ENCODE measurements at places on chromosomes 1 and 21.

GRCh38 chr1:67634396-67634935 lies 50.5 kb upstream of the GADD45A start:
- no peak for DNase-seq

- DNase-seq, result no peak
Observed at GRCh38 chr1:182380199-182380598, 11.4 kb downstream of the GLUL start.

DNA sequence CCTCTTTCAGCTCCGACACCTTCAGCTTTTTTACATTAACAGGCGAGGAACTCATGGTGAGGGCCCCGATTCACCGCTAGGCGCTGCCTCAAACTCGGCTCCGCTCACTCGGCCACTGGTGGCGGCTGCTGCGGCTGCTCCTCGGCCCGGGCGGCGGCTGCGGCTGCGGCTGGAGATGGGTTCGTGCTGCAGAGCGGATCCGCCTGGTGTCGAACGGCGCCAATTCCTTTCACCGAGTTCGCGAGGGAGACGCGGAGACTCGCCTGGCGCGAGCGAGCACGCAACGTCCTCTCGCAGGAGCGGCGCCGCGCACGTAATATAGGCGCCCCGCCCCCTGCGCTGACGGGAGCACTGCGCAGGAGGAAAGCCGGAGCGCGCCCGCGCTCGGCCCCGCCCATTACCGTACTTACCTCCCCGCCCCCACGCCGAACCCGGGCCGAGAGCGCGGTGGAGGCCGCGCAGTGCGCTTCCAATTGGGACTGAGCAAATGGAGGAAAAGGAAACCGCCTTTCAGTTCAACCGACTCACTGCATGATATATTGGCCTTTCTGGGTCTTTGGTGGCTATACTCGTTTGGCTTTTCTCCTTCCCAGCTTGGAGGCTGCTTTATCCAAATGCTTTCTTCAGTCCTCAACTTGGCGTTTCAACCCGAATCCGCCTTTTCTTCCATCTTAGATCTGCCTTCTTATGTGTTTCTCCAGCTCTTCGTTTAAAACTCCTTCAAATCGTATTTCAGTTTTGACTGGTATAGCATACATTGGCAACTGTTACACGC lies at the start of gene HNRNPU:
Gene HNRNPU (minus strand): TSS at position 291 of the 775 bp plus-strand sequence. CDS start 236 bp downstream, at position 55.
- DNase-seq, result peak; percentile 98

DNA sequence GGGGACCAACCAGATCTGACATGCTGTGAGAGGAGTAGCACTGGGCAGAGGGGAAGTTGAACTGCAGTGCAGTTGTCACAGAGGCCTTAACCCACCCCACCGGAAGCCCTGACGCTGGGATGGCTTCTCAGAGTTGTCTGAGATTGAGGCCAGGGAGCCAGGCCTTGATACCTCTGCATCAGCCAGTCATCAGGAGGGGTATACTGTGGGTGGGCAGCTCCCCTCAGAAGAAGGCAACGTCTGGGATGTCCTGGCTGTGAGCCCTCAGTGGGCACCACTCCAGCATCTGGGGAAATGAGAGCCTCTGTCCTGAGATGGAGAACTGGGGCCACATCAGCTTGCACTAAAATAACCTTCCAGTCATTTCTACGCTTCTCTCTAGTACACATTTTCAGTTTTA lies 47.9 kb upstream of the BCAR3 start:
- no peak for DNase-seq

GRCh38 chr1:166947398-166948043 lies 27.8 kb downstream of the ILDR2 start:
- DNase-seq, result peak; percentile 85

DNA sequence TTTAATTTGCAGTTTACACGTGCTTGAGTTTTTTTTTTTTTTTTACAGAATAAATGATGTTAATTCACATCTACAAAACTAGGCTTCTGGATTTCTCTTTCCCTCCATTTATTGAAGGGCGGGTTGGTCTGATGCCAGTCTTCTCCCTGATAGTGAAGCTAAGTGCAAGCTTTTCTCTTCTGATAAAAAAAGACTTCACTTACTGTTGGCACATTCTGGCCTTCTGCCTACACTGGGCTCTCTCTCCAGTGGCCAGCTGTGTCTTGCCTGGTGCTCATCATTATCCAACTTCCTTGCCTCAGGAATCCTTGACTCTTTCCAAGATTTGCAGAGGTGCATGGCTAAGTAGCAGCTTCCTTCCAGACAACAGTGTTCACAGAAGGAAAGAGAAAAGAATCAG lies 7.6 kb upstream of the RAP1A start:
- DNase-seq, result no peak

GRCh38 chr1:3676581-3677470 lies 24.5 kb downstream of the TP73 start:
- DNase-seq, result no peak

- DNase-seq, result peak; percentile 58
Observed at GRCh38 chr1:34918977-34919561, 10.4 kb downstream of the DLGAP3 start.

DNA sequence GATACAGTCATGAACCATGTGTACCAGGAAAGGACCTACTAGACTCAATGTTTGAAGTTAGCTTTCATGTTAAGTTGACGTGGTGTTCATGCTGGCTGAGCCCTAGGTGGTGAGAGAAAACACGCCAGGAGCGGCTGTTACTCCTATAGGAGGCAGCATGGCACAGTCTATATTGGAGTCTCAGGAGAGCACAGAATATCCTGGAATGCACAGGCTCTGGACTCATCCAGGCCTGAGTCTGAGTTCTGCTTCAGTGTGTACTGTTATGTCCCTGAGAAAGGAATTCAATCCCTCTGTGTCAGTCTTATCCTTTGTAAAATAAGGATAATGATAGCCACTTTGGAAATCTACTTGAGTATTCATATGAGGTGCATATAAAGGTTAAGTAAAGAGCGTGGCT lies 41.2 kb downstream of the DPT start:
- no peak for DNase-seq

GRCh38 chr21:35981514-35982070 lies 78.7 kb downstream of the SETD4 start:
- DNase-seq, result no peak

DNA sequence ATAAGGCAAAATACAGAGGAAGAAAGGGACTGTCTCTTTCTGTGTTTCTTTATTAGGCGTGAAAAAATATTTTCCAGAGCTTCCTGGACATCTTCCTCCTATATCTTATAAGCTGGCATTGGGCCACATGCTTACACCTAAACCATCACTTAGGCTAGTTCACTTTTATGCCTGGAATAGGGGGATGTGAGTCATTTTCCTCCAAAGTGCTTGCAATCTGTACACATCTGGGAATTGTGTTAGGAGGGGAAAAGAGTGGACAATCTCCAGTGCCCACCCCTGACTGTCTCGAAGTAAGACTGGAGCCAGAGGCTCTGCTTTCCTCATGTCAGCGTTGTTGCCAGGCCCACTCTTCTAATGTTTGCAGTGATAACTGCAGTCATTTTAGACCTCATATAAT lies 29.9 kb downstream of the GIPC2 start:
- no peak for DNase-seq

DNA sequence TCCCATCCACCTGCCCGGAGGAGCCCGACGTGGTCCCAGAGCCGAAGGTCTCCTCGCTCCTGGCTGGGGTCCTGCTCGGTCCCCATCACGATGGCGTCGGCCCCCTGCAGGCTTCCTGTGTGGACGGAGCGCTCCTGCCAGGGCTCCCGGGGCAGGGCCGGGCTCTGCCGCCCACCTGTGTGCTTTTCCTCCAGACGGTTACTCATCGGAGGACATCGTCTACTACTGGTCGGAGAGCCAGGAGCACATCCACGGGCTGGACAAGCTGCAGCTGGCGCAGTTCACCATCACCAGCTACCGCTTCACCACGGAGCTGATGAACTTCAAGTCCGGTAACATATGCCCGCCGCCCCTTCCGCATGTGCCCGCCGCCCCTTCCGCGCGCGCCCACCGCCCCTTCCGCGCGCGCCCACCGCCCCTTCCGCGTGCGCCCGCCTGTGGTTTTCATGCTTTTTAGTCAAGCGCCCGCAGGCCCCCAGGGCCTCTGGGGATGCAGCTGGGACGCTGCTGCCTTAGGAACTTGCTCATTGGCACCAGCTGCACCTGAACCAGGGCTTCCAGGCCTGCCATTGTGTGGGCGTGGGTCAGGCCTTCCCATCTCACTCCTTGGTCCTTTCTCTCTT lies 8.9 kb downstream of the GABRD start:
- no peak for DNase-seq

DNA sequence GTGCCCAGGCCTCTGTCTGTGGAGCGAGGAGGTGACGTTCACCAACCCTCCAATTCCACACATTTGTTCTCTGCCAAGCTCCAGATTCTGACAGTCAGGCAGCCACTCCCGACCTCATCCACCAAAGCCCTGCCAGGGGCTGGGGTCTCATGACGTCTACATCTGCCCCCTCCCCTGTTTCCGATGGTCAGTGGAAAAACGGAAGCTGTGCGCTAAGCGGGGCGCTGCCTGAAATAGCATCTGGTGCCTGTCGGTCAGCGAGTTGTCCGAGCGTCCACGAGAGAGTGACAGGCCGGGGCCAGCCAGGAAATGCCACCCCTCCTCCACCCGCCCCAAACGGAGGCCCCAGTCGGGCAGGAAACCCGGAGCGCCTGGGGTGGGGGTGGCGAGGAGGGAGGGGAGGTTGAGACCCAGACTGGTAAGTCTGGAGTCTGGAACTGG lies 3.2 kb upstream of the TAL1 start:
- no peak for DNase-seq

DNA sequence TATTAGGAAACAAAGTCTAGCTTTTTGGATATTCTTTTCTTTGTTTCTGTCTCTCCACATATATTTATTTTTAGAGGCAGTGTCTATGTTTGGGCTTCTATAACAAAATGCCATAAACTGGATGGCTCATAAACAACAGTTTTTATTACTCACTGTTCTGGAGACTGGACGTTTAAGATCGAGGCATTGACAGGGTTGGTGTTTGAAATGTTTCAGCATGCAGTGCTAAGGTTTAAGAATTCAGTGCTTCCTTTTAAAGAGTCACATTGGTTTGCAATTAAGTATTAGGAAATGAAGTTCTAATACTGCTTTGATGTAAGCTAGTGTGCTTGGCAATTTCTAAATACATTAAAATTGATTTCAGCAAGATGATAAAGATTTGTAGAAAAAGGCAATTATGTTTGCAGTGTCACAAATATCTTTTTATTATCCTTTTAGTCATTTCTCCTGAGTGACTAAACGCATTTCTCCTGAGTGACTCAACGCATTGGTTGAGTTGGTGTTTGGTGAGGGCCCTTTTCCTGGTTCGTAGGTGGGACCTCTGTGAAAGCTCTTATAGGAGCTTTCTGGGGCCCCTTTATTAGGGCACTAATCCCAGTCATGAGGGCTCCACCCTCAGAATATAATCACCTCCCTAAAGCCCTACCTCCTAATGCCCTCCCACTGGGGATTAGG lies 317.0 kb downstream of the USP25 start:
- DNase-seq, result no peak

- DNase-seq, result peak; percentile 4
Observed at GRCh38 chr1:28540651-28541050, 12.2 kb upstream of the TRNAU1AP start.

DNA sequence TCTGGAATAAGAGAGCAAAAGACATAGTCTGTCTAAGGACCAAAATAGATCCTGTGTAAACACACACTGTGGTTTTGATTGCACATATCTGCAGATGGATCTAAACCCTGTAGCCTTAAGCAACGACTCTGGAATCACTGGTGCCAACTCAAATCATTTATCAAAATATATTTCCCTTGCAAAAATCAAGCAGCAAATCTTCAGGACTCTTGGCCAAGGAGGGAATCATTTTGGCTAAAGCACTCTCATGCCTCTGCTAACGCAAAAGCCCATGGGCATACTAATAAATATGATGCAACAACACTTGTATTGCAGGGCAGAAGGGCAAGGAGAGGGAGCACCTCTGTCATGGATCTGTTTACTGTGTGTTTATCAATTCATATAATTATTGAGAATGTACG lies 155.4 kb upstream of the DUSP10 start:
- DNase-seq, result no peak

GRCh38 chr1:192530254-192530653 lies 45.3 kb upstream of the RGS1 start:
- no peak for DNase-seq

DNA sequence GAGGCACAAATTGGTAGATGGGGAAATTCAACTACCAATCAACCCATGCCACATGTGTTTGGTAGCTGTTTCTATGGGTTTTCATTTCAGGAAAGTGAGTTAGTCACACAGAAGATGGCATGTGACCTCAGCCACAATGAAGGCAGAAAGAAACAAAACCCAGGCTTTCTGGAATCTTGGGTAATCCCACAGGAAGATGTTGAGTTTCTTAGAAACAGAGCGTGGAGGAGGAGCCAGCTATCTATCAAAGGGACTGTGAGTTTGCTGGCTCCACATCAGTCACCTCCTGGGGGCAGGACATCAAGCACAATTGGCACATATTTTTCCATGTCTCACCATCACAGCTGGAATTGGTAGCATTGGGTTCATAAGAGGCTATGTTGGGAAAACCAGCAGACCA lies 188.9 kb upstream of the PLXNA2 start:
- no peak for DNase-seq

GRCh38 chr21:45768740-45769048 lies 125.2 kb downstream of the PCBP3 start:
- DNase-seq, result no peak

DNA sequence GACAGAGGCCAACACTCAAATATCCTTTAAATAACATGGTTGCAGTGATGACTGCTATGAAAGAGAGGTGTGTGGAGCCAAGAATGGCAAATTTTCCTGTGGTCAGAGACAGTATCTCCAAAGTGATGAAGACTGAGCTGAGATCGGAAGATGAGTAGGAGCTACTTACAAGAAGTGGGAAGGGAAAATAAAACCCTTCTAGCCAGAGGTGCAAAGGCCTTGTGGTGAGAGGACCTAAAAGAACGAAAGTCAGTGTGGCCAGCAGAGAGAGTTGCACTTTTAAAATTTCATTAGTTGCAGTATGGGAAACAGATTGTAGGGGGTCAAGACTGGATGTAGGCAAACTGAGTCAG lies 17.8 kb downstream of the SLAMF7 start:
- no peak for DNase-seq

- no peak for DNase-seq
Observed at GRCh38 chr1:209432443-209432825, 151.1 kb upstream of the CAMK1G start.

GRCh38 chr1:46519209-46519608 lies 29.6 kb downstream of the DMBX1 start:
- DNase-seq, result no peak

- no peak for DNase-seq
Observed at GRCh38 chr1:70109241-70109640, 96.1 kb downstream of the LRRC40 start.

- peak; percentile 65 for DNase-seq
Observed at GRCh38 chr1:198937231-198938031, 298.6 kb downstream of the PTPRC start.

DNA sequence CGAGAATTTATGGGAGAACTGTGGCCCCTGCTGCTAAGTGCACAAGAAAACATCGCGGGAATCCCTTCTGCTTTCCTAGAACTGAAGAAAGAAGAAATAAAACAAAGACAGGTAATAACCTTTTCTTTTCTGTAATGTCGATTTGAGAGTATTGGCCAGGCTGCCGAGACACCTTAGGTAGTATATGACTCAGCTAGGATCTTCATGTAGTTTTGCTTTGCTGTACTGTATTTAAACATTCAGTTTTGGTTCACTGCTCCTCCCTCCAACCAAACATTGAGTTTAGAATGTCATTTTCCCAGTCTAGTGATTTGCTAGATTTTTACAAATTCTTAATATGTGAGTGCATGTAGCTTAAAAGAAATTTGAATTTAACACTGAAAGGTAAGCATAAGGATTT lies 5.8 kb downstream of the SRRM1 start:
- DNase-seq, result no peak

Data from NCI-H1417 (cell line).